ENCODE measurements at places on chromosomes 3 and 15.
A peak's percentile ranks its signal among the peaks of the same experiment; 100 is the strongest.

DNA sequence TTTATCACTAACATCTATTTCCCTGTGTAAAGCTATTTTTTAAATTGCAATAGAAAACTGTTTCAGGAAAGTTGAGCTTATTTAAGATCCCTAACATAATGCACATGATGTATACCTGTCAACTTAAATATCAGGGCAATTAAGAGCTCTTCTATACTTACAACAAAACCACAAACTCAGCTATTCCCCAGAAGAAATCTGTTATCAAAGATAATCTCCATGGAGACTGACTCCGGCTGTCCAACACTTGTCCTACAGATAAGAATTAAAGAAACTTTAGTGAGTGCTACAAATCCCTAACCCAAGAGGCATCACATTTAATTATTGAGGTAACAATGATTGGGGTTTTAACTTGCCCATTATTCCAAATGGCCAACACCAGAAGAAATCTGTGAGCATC is 3.4 kb downstream of the SELENOK start:
- no peak for DNase-seq

DNA sequence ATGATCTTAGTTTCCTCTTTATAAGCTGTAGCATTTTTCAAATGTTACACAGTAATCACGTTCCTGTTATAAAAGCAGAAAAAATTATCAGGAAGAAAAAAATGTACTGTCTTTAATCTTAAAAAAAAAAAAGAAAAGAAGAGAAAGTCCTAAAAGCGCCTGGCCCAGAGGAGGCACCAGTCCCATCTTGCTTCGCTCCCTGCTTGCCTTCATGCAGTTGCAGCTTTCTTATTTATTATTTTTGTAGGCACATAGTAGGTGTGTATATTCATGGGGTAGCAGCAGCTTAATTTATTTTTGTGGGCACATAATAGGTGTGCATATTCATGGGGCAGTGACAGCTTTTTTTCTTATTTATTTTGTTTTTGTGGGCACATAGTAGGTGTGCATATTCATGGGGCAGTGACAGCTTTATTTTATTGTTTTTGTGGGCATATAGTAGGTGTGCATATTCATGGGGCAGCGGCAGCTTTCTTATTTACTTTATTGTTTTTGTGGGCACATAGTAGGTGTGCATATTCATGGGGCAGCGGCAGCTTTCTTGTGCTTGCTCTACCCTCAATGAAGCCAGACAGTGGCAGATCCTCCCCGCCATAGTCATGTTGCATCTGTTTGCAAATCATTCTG is 5.5 kb upstream of the EHD4 start:
- DNase-seq, result no peak

DNA sequence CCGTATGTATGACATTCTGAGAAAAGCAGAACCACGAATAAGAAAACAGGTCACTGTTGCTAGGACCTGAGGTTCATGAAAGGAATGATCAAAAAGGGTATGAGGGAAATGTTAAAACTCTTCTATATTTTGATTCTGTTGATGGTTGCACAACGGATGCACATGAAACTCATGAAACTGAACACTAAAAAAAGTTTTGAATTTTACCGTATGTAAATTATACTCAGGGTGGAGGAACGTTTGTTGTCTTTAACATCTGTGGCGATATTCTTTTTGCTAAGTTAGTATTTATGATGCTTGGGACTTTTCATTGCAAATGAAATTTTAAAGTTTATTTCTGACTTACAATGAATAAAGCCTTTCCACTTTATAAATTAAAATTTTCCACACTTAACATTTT is 55.4 kb downstream of the STAG1 start:
- DNase-seq, result no peak

- no peak for DNase-seq
These were observed 145.8 kb upstream of the THRB start for GRCh38 chr3:24640330-24640877.

DNA sequence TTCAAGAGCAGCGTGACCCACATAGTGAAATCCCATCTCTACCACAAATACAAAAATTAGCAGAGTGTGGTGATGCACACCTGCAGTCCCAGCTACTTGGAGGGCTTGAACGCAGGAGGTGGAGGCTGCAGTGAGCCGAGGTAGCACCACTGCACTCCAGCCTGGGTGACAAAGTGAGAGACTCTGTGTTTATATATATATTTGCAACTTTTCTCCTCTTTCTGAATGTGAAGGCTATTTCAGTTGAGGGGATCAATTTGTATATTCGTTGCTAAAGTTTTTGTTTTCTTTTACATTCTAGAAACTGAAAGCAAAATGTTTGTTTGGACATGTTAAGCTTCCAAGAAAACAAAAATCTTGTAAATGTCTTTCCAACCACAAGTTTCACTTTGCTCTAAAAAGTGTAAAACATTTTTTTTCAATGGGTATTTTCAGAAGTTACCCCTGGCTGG is 29.8 kb upstream of the FAM98B start:
- peak; percentile 30 for DNase-seq

GRCh38 chr15:59028387-59028955 is 41.0 kb downstream of the RNF111 start:
- no peak for DNase-seq

- DNase-seq, result no peak
These were observed 9.5 kb upstream of the PAK6 start for GRCh38 chr15:40229316-40229715.

GRCh38 chr3:140238646-140239314 is 303.8 kb downstream of the CLSTN2 start:
- no peak for DNase-seq

DNA sequence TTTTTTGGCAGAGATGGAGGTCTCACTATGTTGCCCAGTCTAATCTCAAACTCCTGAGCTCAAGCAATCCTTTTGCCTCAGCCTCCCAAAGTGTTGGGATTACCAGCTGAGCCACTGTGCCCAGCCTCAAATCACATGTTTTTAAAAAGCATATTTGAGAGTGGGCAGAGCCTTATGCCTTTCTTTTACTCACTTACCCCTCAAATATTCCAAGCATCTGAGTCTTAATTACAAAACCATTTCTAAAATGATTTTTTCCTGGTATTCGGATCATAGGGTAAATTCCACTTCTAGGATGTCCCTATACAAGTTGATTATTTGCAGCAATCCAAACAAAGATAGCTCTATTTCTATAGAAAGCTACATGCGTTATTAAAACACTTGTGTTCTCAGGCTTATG is 106.1 kb downstream of the RFTN1 start:
- DNase-seq, result no peak

DNA sequence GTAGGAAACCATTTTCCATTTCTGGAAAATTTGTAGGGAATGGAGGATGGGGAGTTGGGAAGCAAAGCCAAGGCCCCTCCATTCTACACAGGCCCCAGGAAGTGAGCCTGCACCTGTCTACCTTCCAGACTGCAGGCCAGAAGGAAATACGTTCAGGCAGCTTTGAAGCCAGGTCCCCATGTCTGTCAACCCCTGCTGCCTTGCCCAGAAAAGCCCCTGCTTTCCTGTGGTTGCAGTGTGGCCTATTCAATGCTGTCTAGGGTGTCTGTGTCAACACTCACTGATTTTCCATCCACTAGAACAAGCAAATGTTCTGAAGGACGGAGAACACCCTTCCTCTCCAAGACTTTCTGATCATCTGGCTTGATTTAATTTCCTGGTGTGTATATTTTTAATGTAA is 281.9 kb downstream of the TLE3 start:
- DNase-seq, result no peak

Data from GM06990 (cell line).